ENCODE measurements at places on chromosomes 5 and 9.

DNA sequence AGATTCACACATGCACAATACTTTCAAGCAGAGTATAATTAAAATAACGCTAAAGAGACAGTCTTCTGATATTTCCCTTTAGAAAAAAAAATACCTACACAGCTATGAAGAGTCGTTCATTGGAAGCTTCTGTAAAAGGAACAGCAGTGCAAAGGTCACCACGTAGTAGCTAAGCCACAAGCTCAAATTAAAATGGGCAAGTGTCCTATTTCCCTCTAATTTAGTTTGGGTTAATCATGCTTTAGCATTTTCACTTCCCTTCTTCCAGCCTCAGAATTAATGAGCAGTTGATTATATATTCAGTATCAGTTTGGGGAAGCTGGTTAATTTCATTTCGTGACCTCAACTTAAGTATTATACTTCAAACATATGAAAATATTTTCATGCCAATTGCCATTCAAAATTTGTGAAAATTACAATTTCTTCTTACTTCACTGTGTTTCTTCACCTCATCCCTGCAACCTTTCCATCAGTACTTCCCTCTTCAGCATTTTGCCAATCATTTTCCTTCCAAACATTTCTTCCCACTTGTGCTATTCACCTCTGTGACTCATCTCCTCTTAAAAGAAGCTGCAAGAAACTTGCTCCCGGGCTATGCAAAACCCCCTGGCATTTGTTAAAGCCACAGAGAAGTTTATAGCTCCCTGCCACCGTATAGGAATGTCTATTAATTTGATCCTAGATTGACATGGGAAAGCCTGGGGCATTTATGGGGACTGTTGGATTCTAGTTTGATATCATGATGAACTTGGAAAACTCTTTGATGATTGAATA is 83.0 kb downstream of the DMRTA1 start:
- no peak for DNase-seq

DNA sequence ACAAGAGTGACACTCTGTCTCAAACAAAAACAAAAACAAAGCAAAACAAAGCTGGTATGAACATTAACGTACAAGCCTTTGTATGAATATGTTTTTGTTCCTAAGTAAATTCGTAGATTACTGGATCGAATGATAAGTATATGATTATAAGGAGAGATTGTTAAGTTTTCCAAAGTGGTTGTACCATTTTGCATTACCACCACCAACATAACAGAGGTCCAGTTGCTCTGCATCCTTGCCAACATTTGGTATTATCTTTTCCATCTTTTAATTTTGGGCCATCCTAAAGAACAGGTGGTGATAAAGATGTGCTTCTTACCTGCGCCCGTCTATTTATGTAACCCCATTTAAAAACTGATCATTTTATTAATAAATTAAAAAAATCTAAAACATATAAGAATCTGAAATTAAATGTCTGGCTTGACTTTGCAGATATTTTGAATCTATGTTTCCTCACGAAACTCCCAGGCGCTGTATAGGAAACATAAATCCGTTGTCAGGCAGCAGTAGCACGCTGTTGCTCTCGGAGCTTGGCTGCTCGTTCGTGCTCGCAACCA is 593 bp upstream of the NAA35 start:
- DNase-seq = no peak

DNA sequence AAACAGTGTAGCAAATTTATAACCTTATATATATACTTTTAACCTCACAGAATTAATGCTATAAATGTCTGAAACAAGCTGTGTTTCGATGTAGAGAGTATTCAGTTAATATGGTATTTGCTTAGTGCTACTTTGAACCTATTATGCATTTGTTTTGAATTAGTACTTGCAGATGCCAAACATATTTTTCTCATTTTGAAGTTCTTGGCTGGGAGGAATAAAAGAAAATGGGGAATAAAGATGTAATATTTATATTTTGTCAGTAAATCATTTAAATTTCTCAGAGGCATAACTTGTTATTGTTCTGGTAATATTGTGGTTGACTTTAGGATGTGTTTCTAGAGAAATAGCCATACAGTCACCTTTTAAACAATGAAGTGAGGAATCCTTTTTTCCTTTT is 175.9 kb upstream of the IZUMO3 start:
- no peak for DNase-seq

GRCh38 chr9:354453-354852 is 139.8 kb downstream of the DOCK8 start:
- DNase-seq = no peak

DNA sequence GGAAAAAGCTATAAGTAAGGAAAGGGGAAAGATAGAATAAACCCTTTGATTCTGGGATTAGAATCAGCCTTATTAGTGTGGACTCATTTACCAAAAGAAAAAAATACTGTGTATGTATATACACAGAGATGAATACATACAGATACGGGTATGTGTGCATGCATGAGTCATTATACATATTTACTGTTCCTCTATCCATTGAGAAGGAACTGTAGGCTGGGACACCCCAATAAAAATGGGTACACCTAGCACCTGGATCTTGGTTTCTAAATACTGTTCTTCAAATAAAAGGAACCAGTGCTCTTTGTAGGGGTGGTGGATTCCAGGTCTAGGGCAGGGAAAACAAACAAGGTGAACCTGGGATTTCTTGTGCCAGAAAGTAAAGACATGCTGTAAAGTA is 48.3 kb downstream of the WHRN start:
- no peak for DNase-seq

All from neural crest cell (in vitro differentiated cells).